ENCODE measurements at places on chromosomes 6 and 20.

GRCh38 chr6:136102991-136103688 is 147.0 kb downstream of the MTFR2 start:
- no peak for DNase-seq

GRCh38 chr6:9576521-9576920 is 838.4 kb downstream of the TFAP2A start:
- DNase-seq, result no peak

GRCh38 chr20:40449974-40450616 is 238.9 kb downstream of the MAFB start:
- no peak for DNase-seq

DNA sequence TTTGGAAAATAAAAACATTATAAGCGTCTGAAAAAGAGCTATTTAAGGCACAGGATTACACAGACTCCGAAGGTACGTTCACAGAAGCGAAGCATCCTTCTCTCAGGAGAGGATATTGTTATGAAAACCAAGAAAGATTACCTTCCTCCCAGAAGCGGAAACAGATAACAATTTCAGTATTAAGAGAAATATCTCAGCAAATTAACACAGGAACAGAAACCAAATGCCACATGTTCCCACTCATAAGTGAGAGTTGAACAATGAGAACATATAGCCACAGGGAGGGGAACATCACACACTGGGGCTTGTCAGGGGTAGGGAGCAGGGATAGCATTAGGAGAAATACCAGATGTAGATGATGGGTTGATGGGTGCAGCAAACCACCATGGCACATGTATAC is 109.7 kb downstream of the CDK19 start:
- DNase-seq, result no peak

GRCh38 chr6:22062807-22063408 is 233.9 kb downstream of the PRL start:
- no peak for DNase-seq

- DNase-seq, result no peak
Measured at GRCh38 chr6:27599859-27600532, 127.1 kb upstream of the ZNF184 start.

DNA sequence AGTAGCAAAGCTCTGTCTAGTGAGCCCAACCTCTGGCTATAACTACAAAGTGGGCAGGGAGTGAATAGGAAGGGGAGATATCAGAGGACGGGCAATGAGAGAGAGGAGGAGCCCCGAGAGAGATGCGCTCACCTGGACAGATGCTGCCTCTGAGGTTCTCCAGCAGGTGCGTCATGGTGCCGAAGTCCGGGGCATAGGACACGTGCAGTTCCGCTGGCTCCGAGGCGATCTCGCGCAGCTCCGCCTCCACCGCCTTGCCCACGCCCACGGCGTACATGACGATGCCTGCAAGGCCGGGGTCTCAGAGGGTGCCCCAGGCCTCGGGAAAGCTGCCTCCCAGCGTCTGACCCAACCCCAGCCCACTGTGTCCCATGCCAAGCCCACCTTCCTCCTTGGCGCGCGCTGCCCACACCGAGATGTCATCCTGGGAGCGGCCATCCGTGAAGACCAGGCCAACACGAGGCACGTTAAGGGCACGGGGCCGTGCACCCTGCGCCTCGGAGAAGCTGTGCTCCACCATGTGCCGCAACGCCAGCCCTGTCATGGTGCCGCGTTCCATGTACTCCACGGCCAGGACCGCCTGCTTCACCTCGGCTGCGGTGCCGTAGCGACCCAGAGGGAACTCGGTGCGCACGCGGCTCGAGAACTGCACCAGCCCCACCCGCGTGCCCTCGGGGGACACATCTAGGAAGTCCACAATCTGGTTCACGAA is 8.7 kb upstream of the RBPJL start:
- DNase-seq, result no peak

DNA sequence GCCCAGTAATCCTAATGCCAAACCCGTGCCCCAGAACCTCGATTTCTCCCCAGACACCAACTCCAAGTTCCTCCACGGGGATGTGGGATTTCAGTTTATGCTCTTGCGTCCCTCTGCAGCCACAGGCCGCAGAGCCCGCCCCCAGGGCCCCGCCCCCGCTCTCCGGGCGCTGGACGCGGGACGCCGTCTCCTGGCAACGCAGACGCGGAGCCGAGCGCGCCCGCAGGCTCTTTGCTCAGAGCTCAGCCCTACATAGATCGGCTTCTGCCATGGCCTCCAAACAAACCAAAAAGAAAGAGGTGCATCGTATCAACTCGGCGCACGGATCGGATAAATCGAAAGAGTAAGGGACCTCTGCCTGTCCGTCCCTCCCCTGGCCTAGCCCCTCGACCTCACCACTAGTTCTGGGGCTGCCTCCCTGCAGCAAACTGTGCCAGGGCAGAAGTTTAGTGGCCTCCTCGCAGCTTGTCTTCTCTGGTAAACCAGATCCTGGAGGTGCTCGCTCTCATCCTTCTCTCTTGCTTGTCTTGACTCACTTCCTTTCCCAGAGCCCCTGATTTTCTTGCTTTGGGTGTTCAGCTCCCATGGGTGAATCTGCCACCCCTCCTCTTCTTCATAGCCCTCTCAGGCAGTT is at the start of gene ADGB:
ADGB (plus strand) TSS at position 201 of the 634 bp plus-strand sequence; CDS start at position 270, 69 bp downstream.
- DNase-seq, result no peak

- DNase-seq, result no peak
Measured at GRCh38 chr6:148082044-148082443, 260.6 kb upstream of the SASH1 start.

- no peak for DNase-seq
Measured at GRCh38 chr20:1842281-1842680, 52.9 kb upstream of the SIRPA start.

- no peak for DNase-seq
Measured at GRCh38 chr6:47057830-47058540, 15.9 kb upstream of the ADGRF1 start.

- DNase-seq, result no peak
Measured at GRCh38 chr20:32970115-32970972, 33.9 kb downstream of the SUN5 start.

DNA sequence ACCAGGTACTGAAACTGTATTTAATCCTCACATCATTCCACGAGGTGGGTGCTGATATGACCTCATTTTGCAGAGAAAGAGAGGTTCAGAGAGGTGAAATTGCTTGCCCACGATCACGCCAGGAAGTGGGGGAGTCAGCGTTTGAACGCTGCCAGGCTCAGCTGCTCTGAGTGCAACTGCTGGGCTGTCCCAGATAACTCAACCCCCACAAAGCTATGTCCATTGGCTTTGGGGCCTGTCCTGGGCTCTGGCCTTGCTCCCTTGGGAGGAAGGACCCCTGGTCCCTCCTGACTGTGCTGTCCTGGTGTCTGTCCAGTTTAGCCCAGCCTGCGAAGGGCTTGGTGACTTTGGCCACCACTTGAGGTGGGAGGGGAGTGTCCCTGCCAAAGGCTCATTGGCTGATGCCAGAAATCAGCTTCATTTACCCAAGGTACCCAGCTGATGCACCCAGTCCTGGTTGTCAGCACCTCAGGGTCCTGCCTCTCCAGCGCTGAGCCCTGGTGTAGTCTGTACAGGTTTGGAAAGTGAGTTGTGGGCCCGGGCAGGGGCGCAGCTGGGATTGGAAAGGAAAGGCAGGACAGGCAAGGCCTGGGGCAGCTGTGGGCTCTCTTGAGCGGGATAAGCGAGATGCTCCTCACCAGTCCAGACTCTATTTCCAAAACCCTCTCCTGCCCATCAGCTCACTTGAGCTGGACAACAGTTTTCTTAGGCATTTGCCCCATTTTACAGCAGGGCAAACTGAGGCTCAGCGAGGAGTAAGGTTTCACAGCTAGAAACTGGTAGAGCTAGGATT is 38.5 kb downstream of the SUN5 start:
- no peak for DNase-seq

- no peak for DNase-seq
Measured at GRCh38 chr20:41078329-41078728, 49.7 kb downstream of the TOP1 start.

DNA sequence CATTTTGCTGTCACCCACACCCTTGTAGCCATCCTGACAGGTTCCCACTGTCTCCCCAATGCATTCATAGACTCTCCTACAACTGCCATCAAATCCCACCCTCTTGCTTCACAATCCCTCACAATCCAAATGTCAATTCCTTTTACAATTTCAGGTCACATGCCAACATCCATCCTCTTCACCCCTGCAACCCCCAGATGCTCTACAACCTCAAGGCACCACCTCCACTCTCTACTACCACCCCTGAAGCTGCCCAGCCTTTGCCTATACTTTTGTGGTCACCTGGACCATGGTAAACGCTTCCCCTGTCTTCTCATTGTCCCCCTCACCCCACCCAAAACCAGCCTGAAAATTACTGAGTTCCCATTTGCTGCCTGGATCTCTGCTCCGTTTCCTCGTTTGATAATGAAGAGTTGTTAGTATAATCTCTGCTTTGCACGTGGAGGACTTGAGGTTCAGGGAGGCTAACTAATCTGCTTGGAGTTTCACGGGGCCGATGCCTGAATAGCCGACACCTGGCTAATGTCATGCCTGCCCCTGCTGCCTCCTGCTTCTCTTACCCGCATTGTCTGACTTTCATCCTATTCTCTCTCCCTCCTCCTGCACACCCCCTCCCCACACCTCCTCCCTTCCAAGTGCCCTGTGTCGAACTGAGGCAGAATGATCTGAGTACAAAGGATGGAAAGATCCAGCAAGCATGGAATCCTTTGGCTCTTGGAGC is 82.4 kb upstream of the TOX2 start:
- no peak for DNase-seq

DNA sequence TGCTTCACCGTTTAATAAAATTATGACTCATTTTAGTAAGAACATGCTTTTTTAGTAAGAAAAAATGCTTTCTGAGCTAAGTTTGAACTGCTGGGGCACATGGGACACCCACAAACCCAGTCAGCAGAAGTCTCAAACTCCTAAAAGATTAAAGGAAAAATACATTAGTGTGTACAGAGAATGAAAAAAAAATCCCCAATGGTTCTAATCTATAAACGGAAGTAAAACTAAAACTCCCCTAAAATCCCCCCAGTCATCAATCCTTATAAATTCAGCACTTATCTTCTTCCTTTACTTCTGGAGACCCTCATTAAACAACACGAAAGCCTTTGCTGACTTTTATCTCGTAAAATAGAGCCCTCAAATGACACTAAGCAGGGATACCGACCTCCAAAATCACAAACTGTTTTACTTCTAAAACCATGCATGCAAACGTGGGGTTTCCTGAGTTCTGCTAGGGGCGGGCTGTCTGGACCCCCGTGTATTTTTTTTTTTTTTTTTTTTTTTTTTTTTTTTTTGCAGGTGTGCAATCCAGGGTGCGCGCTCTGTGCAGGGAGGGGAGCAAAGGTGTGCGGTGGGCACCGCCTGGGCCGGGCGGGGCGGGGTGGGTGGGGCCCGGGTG is 1.1 kb upstream of the MYB start:
- no peak for DNase-seq

- no peak for DNase-seq
Measured at GRCh38 chr6:138245751-138246150, 27.5 kb upstream of the PBOV1 start.

- no peak for DNase-seq
Measured at GRCh38 chr6:122214605-122215318, 184.7 kb upstream of the HSF2 start.

GRCh38 chr6:167787896-167788562 is 38.7 kb upstream of the AFDN start:
- DNase-seq, result no peak

DNA sequence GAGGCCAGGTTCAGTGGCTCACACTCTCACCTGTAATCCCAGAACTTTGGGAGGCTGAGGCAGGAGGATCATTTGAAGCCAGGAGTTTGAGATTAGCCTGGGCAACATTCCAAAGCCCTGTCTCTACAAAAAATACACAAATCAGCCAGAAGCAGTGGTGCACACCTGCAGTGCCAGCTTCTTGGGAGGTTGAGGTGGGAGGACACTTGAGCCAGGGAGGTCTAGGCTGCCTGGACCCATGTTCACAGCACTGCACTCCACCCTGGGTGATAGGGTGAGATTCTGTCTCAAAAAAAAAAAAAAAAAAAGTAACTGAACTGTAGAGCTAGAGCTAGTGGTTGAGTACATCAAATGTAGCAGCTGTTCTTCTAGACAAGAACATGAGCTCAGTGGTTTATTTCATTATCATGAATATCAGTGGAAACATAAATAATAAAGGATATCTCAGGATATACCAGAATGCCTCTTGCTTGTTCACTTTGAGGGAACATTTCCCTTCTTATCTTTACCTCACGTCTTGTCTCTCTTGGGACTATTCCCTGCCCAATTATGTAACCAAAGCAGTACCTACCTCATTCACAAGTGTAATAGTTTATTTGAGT is 17.6 kb downstream of the NANP start:
- no peak for DNase-seq

- no peak for DNase-seq
Measured at GRCh38 chr6:72262254-72262653, 359.6 kb upstream of the KCNQ5 start.

DNA sequence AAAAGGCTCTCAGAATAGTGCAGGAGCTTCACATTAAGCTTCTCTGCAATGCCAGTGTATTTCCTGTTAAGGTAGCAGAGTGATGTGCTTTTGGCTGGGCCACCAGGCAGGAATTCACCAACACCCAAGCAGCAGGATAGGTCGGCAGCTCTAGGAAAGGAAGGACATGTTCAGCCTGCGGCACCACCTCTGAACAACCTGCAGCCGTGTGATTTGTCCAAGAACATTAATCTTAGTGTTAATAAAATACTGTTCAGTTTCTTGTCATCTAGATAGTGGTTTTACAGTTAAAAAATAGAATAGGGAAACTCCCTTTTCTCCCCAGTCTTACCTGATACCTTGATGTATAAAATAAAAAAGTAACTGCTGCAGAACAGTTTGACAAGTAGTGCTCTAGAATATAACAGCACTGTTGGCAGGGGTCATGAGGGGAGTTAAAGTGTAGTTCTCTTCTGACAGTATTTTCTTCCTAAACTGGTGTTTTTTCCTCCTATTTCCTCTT is 18.8 kb downstream of the ZNF292 start:
- DNase-seq, result no peak

DNA sequence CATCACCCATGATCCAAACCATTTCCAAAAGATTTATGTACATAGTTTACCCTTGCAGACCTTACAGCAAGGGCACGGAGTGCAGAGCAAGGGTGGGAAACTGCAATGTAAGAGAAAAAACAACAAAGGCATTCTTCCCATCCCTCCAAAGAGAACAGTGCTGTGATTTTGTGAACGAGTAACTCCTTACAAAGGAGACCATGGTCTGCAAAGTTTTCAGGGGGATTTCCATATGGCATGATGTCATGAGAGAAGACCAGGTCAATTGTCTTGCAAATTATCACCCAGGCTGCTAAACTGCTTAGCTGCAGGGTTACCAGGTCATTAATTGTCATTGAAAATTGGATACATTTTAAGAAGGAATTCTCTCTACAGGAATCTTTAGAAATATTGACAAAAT is 58.3 kb downstream of the LAMP5 start:
- no peak for DNase-seq

GRCh38 chr6:166786704-166787293 is 159.7 kb upstream of the RPS6KA2 start:
- DNase-seq, result no peak

DNA sequence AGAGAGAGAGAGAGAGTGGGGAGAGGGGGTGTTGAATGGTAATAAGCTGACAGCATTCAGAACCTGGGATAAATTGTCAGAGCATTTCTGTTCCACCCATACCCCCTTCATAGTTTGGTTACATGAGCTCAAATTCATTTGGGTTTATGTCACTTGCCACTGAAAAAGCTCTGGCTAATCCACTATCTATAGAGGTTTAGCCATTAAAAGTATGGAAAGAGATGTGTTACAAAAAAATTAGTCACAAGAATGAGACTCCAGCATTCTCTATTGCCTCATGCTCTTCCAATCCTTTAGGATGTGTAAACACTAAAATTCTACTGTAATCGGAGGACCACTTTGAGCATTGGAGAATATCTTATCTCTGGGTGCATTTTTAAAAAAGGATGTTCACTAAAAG is 297.6 kb upstream of the TCF21 start:
- DNase-seq, result no peak

GRCh38 chr6:44223319-44224028 is at the start of gene SLC29A1:
Gene SLC29A1, plus strand, starts transcription at chr6:44223595. Its CDS starts 3,719 bp downstream, at chr6:44227314.
- DNase-seq, result peak; percentile 76
